ENCODE measurements at places on chromosomes 6 and 20.
A peak's percentile ranks its signal among the peaks of the same experiment; 100 is the strongest.

GRCh38 chr6:93746892-93747291 lies 327.5 kb upstream of the EPHA7 start:
- DNase-seq, result no peak

DNA sequence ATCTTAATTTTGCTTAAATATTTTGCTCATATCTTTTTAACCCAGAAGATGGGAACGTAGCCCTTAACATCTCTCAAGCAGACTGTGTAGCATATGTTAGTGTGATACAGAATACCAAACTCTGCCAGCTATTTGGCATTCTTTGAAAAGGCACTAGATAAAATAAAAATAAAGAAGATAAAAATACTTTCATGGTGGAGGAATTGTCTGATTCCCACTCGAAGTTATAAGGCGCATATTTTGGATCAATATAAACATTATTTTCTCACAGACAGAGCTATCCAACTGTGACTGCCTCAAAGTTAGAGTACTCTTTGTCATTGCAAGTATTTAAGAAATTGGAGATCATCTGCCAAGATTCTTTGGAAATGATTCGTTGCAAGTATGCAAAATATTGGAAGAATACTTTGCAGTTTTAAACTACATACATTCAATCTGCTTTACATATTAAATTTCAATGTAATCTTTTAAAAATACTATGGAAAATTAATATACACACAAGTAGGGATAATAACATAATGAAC lies 10.8 kb upstream of the EEF1E1 start:
- no peak for DNase-seq

GRCh38 chr20:37071481-37071911 lies 24.3 kb downstream of the RBL1 start:
- DNase-seq, result peak; percentile 61

GRCh38 chr6:131909408-131910218 lies 41.6 kb downstream of the CCN2 start:
- DNase-seq, result peak; percentile 83

DNA sequence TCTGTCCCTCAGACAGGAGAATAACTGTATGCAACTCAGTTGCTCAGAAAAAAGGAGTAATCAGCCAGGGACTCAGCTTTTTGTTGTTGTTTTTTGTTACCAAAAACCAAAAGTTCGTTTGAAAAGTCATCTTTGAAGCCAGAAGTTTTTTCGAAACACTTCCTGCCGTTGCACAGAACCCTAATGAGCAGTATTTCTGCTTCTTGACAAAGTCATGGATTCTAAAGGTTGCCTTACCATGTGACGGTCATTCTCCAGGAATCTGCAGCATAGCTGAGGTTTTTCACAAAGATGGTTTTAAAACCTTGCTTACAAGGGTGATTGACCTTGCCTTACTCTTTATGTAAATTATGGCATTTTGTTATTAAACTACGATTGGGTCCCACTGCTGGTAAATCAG lies 1.9 kb downstream of the RAB32 start:
- DNase-seq, result no peak

DNA sequence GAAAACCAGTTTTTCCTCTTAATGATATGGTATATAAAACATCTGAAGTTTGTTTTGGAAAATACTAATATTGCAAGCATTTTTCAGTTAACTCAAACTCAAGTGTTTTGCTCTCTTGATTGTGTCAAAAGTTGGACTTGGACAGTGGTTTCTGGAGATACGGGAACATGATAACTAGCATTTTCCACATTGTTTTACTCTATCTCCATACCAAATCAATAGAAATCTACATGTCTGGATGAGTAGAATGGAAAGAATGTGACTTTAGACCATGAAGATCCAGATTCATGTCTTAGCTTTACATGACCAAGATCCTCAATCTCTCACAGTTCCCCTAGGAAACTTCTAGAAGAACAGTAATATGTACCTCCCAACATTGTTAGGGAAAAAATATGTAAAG lies 22.2 kb upstream of the FBXO30 start:
- DNase-seq, result no peak
